Chondrocyte (in vitro differentiated cells): ENCODE measurements at places on chromosomes 6 and 20. TPM values are rescaled to one million over a fixed set of nuclear protein-coding genes. Genes with fewer than 3 reads are reported as not detected.

- no peak for DNase-seq
- peaks cover 49% of the 10 kb centered on the region for H3K4me1 ChIP-seq
- H3K27me3 ChIP-seq = no peaks in the 10 kb centered on the region
- peak overlapping the region; percentile 76 for H3K4me3 ChIP-seq
- H3K36me3 ChIP-seq = no peaks in the 10 kb centered on the region
Measured at GRCh38 chr6:2765896-2766766, 938 bp downstream of the WRNIP1 start.

GRCh38 chr6:49607391-49607982, 29.2 kb downstream of the RHAG start:
- no peaks in the 10 kb centered on the region for H3K36me3 ChIP-seq
- H3K4me1 ChIP-seq = peaks cover 2% of the 10 kb centered on the region
- H3K4me3 ChIP-seq = no peak overlapping the region
- peaks cover 32% of the 10 kb centered on the region for H3K27me3 ChIP-seq
- no peak overlapping the region for H3K27ac ChIP-seq

GRCh38 chr6:42021847-42022754, 28.2 kb upstream of the TAF8 start:
- no peaks in the 10 kb centered on the region for H3K27me3 ChIP-seq
- DNase-seq = peak; percentile 50
- no peak overlapping the region for H3K4me3 ChIP-seq
- no peak overlapping the region for H3K27ac ChIP-seq
- H3K36me3 ChIP-seq = peaks cover 4% of the 10 kb centered on the region

- no peak overlapping the region for H3K27ac ChIP-seq
- H3K4me3 ChIP-seq = no peak overlapping the region
- H3K36me3 ChIP-seq = peaks cover 1% of the 10 kb centered on the region
- H3K4me1 ChIP-seq = no peaks in the 10 kb centered on the region
- no peak for DNase-seq
- no peaks in the 10 kb centered on the region for H3K27me3 ChIP-seq
Measured at GRCh38 chr20:3103369-3104032, 19.0 kb upstream of the AVP start.

The TSPO2 gene
- not detected in 3 replicates for total RNA-seq

The FAM50B gene
- 1.0 to 1.8 TPM (median 1.6 TPM) in 3 replicates for total RNA-seq

GRCh38 chr6:128655978-128656498, 135.6 kb upstream of the PTPRK start:
- H3K27me3 ChIP-seq = no peaks in the 10 kb centered on the region
- H3K27ac ChIP-seq = peak overlapping the region; percentile 24
- DNase-seq = no peak
- H3K36me3 ChIP-seq = no peaks in the 10 kb centered on the region

GRCh38 chr6:7119272-7119801, 11.6 kb downstream of the RREB1 start:
- DNase-seq = no peak
- no peak overlapping the region for H3K4me3 ChIP-seq
- peaks cover 24% of the 10 kb centered on the region for H3K4me1 ChIP-seq
- peaks cover 2% of the 10 kb centered on the region for H3K36me3 ChIP-seq
- H3K27me3 ChIP-seq = no peaks in the 10 kb centered on the region
- no peak overlapping the region for H3K27ac ChIP-seq

The VGLL2 gene
- not detected in 3 replicates for total RNA-seq

The ARMC2 gene
- 6.8 to 9.2 TPM (median 8.3 TPM) in 3 replicates for total RNA-seq
